ENCODE measurements at places on chromosomes 3 and 15. TPM values are rescaled to one million over a fixed set of nuclear protein-coding genes. Genes with fewer than 3 reads are reported as not detected.

DNA sequence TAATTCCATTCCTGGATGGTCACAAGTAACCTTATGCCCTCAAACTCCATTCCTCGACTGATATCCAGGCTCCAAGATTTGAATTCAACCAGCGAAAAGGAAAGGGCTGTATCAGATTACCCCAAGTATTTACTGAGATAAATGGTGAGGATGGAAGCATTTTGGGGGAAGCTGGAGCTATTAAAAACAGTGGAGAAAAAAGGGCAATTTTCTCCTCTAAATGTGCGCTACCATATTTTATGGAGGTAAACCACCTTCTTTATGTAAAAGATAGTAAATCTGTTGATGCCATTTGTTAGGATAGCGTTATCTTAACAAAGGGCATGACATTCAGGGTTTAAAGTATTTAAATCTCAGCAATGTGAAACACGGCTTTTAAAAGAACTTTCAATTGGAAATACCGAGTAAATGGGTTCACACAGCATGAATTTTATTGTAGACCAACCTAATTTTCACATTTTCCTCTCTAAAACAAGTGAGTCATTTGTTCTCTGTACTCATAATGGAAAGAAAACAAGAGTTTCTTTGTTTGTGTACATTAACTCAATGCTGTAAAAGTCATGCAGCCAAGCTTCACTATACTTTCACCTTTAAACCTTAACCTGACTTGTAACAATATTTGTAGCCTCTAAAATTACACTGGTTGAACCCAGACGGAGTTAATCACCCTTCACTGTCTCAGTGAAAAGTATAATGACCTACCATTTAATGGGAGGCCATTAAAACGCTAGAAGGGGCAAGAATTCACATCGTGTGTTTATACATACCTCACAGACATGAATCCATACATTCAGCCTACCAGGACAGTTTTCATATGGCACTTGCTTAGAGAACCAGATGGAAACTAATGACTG lies 773.4 kb downstream of the ROBO1 start:
- DNase-seq = no peak

GRCh38 chr3:164351131-164351530 lies 727.2 kb downstream of the SI start:
- no peak for DNase-seq

The CAND2 gene
- 54.0 TPM for total RNA-seq

The IMPG2 gene
- 0.78 TPM for total RNA-seq

GRCh38 chr3:34180532-34180931 lies 382.1 kb downstream of the PDCD6IP start:
- no peak for DNase-seq

DNA sequence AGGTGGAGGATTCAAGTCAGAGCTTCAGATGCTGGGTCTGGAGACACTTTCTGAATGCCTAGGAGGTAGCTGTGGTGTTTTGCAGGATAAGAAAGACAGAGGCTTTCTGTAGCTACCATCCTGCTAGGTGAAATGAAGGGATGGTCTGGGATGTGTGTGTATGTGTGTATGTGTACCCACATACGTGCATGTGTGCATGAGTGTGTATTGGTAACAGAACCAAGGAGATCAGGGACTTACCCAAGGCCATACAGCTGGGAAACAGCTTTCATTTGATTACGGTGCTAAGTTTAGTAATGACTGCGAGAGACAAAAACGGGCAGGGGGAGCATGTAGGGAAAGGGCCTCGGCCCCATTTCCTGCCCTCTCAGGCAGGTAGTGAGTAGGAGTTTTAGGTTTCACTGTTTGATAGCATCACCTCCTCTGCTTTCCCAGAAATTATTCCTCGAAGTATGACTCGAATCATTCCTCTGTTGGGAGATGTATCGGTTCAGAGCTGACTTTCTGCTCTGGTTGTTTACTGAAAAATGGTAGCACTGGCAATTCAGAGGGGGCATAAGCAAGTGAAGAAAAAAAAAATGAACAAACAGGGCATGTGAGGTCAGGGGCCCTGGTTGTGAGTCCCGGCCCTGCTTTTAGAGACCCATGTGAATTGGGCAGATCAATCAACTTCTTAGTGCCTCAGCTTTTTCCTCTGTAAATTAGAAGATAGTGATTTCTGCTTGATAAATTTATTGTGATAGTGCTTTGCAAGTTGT lies 130.7 kb downstream of the LPP start:
- DNase-seq = no peak

The HMCES gene
- 16.1 TPM for total RNA-seq

DNA sequence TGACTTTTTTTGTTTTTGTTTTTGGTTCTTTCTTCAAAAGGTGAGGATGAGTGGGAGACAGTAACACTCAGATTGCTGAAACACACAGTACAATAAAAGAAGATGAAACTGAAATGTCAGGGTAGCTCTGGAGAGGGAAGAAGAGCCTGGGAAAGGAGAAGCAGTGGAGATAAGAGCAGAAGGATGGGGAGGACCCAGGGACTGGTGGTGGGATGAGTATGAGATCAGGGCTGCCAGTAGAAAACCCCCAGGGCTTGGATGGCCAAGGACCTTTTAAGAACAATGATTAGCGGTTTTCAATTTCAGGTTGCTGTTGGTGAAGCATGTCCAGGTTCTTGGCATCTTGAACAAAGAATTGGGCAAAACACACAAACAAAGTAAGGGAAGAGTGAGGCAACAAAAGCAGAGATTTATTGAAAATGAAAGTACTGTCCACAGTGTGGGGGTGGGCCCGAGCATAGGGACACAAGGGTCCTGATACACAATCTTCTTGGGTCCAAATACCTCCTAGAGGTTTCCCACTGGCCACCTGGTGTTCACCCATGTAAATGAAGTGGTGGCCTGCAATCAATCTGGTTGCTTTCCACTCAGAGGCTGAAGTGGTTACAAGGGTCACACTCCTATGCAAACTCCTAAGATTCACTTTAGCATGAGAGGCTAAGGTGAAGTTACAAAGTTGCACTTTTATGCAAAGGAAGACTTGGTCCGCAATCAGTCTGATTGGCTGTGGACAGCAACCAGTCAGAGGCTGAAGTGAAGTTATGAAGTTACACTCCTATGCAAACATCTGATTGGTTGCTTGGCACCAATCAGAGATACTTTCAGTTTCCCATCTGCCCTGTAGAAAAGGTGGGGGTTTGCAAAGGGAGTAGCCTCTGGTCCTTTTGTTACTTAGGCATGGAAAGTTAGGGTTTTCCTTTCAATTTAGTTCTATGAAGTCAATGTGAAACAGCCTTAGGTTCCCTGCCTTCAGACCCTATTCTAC lies 26.1 kb upstream of the MFSD1 start:
- DNase-seq = no peak

The GP9 gene
- not detected for total RNA-seq

DNA sequence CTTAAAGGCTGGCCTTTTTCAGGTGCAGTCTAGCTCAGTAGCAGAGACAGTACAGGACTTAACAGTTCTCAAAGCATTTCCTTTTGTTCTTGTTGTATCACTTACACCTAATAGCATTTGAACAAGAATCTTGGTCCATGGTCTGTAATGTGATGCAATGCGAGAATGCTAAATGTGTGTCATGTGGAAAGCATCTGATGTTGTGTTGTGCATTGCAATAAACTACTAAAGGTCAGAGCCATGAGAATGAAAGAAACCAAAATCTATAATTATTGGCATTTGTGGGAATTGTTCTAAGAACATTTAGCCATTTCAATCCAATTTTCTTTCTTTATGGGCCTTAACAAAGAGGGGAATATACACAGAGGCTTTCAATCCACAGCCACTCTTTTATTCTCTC lies 324.5 kb upstream of the ROBO2 start:
- DNase-seq = no peak

- DNase-seq = no peak
Measured at GRCh38 chr3:133383175-133383574, 16.7 kb upstream of the BFSP2 start.

DNA sequence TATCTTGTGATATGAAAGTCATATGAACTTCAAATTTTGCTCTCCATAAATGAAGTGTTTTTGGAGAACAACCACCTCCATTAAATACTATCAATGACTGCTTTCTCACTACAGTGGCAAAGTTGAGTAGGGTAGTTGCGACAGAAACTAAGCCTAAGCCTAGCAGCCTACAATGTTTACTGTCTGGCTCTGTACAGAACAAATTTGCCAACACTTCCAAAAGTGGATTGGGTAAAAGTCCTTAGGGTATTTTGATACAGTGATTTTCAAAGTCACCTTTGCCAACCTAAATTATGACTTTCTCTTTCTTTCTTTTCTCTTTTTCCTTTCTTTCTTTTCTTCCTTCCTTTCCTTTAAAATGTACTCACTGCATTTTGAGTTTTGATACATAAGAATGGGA lies 142.6 kb downstream of the PLCL2 start:
- no peak for DNase-seq

- DNase-seq = no peak
Measured at GRCh38 chr3:56919137-56919796, 117.5 kb upstream of the ARHGEF3 start.

The DGKG gene
- 4.3 TPM for total RNA-seq
